RWPE1 (cell line): ENCODE measurements at places on chromosomes 11 and 22.

- DNase-seq = no peak
These were observed 2.7 kb upstream of the PPP6R3 start for GRCh38 chr11:68457898-68458249.

DNA sequence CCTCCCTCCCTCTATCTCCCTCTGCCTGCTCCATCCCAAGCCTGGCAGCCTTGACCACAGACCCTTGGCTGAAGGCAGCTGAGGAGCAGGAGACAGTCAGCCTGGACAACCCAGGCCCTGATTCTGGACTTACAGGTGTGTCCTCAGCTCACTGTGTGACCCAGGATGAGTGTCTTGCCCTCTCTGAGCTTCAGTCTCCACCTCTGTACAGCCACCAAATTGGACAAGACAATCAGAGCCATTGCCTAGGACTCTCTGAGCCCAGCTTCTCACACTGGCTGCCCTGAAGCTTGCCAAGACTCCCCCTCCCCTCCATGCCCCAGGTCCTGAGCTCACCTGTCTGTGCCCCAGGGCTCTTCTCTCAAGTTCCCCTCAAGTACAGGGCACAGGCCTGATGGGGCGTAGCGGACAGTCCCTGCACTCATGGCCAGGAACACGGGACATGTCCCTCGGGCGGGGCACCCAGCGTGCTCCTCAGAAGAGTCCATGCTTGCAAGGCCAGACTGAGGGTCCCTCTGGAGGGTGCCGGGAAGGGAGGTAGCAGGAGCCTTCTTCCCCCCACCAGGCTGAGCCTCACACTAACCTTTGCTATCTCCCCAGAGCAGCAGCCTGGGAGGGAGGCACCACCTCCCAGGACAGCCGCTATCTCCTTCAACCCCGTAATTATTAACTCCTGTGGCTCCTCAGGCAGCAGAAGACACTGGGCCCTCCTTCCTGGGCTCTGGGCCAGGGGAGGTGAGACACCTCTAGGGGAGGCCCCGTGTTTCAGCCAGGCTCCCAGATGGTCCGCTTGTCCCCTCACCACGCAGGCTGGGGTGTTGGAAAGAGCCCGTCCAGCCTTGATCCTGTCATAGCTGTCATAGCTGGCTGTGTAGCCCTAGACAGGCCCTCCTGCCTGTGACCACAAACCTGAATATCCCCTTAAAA lies 2.6 kb upstream of the RAB3IL1 start:
- no peak for DNase-seq

DNA sequence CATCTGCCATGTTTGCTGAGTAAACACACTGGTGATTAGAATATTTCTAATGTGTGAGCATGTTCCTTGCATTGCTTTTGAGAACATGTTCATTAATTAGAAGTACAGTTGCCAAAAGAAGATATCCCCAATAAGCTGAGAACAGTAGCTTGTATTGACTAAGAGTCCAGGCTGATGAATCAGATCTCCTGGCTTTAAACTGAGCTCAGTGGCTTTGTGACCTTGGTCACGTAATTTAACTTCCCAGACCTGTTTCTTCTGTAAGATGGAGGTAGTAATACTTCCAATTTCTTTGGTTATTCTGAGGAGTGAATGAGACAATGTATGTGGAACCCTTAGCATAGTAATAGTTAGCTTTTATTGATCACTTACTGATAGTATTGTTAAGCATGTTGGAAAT lies 61.9 kb downstream of the CYB5R2 start:
- DNase-seq = no peak

- DNase-seq = no peak
These were observed 96.9 kb downstream of the CSTPP1 start for GRCh38 chr11:47033439-47033838.

GRCh38 chr11:73333173-73333572 lies 25.1 kb downstream of the ARHGEF17 start:
- no peak for DNase-seq
